ENCODE measurements at places on chromosomes 4 and X.

GRCh38 chrX:155434906-155435743 lies 23.3 kb downstream of the F8A3 start:
- DNase-seq = no peak

GRCh38 chr4:98614662-98615061 lies 43.7 kb downstream of the TSPAN5 start:
- DNase-seq = no peak

DNA sequence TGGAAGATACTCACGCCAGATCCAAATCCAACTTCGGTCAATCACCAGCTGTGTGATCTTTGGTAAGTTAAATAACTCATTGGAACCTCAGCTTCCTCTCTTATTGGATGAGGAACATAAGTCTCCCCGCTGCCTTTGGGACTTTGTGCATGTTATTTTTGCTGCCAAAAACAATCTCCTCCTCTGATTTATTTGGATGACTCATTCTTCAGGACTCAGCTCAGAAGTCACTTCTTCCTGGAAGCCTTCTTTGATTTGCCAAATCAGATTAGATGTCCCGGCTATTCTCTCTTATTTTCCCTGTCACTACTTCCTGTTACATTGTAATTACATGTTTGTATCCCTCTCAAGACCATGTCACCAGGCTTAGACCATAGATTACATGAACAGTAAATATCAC lies 138.0 kb upstream of the BOD1L1 start:
- DNase-seq = no peak

DNA sequence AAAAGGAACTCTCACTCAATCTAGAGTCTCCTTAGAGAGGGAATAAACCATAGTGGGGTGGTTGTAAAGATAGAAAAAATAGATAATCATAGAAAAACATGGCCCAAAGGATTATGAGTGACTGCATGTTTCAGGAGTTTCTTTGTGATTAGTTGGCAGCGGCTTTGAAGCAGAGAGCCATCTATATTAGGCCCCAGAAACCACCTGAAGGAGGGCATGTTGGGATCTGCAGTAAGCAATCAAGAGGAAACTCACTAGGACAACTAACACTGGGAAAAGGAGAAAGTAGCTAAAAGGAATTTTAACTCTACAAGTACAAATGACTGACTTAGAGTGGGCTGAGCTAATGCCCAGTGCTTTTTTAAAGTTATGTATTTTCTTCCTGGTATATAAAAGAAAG lies 269.2 kb upstream of the NRK start:
- no peak for DNase-seq

- no peak for DNase-seq
These were observed 112.3 kb downstream of the NYX start for GRCh38 chrX:41559235-41560052.

DNA sequence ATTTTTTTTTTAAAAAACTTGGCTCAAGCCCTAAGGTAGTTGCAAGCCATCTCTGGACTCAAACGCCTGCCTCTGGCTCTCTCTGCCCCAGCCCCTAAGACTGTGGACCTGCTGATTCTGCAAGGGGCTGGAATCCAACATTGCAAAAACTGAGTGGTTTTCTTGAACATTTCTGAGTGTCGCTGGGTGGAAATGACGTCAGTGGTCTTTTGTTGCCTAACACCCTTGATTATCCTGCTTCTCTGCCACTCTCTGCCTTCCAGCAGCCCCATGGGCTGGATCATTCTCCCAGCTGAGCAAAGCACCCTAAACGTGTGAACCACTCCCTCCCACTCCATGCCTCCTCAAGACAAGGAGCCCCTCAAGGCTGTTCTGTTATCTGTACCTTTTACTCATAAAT lies 16.6 kb downstream of the BST1 start:
- DNase-seq = no peak

DNA sequence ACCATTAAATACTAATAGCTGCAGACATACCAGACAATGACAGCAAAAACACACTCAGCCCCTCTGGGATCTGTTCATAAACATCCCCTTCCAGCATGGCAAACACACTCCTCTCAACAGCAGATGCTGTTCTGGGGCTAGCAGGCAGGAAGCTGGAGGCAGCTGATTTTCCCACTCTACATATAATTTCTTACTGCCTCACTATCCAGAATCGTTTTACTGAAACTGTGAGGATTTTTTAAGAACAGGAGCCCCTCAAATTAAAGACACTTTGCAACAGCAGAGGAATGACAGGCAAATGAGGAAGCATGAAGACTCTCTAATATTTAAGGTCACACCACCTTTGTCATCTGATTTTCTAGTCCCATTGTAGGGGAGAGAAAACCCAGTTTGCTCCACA lies 2.2 kb downstream of the MAPK10 start:
- DNase-seq = no peak

DNA sequence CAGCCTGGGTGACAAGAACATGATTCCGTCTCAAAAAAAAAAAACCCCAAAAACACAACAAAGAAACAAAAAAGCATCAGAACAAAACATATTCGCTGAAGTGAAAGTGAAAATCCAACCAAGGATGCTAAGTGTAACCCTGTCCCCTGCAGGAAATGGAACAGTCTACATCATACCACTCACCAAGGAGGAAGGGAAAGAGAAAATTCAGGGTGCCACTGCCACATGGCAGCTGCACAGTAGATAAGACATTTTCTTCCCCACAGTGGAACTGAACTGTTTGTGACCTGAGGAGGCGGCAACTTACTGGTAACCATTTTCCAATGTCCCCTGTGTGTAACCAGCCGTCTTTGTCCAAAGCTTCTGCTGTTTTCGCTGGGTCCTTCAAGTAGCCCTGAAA lies 28.2 kb upstream of the CENPU start:
- DNase-seq = no peak

DNA sequence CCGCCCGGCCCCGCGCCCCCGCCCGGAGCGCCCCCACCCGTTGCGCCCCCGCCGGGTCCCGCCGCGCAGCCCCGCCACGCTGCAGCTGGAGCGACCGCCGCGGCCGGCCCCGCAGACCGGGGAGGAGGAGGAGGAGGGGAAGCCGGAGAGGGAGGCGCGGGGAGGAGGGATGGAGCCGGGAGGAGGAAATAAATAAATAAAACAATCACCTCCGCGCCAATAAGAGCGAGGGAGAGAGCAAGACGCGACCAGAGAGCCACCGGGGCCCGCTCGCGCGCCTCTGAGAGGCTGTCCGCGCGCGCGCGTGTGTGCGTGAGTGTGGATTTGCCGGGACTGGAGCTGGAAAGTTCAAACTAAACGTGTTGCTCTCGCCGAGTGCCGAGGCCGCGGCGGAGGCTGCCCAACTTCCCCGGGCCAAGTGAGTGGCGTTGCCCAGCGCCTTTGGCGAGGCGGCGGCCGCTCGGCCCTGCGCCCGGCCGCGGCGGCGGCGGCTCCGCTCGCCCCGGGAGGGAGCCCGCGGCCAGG lies 2184.4 kb upstream of the TENM3 start:
- peak; percentile 52 for DNase-seq

GRCh38 chr4:149403081-149403480 lies 412.6 kb downstream of the IQCM start:
- DNase-seq = no peak

Data from hypothalamus (tissue), 51 donors.